BJ (cell line): ENCODE measurements at places on chromosomes 7 and 10. TPM values are rescaled to one million over a fixed set of nuclear protein-coding genes. Genes with fewer than 3 reads are reported as not detected.

COL28A1 gene
- polyA plus RNA-seq, result 0.04 and 0.11 TPM in 2 replicates

HHEX gene
- 2.6 and 3.4 TPM in 2 replicates for polyA plus RNA-seq

DNA sequence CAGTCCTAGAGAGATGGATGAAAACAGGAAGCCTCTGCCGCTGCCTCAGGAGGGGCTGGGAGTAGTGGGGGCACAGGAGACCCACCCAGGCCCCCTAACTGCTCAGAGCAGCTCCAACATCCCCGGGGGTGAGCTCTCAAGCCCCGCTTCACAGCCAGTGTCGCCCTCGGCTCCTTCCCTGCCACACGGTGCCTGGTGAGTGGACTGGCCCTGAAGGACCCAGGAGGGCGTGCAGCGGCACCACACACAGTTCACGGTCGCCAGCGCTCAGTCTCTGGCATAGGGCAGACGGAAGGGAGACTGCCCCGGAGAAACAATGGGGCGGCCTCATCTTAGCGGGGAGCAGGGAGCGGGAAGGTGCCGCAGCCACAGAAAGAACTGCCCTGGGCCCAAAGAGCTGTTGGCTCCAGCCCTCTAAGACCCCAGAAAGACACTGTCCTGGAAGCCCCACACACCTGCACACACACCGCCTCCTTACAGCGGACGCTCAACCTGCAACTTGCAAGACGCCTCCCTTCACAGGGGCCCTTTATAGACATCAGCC is 1.2 kb downstream of the CLDN15 start:
- no peak for DNase-seq

DNA sequence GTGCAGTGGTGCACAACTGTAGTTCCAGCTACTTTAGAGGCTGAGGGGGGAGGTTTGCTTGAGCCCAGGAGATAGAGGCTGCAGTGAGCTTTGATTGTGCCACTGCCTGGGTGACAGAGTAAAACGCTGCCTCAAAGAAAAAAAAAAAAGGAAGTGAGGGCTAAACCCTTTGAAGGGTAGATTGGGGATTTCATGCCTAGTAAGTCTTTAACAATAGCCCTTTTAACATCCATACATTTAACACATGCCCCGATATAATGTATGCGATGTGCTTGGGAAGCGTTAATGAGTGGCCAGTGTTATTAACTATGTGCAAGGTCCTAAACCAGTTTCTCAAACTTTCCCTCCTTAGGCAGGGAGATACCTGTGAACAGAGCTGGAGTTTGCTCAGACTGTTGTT is 229.2 kb upstream of the HPS1 start:
- no peak for DNase-seq

DNA sequence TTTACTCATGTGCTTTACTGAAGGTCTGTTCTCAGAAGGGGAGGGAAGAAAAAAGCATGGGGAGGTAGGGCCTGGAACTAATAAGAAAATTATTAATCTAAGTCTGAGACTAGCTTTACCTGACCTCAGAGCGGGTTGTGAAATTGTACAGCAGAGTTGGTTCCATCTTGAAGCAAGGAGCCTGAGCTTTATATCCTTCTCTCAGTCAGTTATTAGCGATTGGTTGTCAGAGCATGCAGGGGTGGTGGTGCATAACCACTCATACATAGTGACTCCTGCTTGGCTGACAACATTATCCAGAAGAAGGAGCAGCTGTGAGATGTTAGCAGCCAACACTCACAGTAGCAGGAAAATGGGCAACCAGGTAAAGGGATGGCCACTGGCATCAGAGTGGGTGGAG is 976.3 kb upstream of the LRRTM3 start:
- no peak for DNase-seq

DNA sequence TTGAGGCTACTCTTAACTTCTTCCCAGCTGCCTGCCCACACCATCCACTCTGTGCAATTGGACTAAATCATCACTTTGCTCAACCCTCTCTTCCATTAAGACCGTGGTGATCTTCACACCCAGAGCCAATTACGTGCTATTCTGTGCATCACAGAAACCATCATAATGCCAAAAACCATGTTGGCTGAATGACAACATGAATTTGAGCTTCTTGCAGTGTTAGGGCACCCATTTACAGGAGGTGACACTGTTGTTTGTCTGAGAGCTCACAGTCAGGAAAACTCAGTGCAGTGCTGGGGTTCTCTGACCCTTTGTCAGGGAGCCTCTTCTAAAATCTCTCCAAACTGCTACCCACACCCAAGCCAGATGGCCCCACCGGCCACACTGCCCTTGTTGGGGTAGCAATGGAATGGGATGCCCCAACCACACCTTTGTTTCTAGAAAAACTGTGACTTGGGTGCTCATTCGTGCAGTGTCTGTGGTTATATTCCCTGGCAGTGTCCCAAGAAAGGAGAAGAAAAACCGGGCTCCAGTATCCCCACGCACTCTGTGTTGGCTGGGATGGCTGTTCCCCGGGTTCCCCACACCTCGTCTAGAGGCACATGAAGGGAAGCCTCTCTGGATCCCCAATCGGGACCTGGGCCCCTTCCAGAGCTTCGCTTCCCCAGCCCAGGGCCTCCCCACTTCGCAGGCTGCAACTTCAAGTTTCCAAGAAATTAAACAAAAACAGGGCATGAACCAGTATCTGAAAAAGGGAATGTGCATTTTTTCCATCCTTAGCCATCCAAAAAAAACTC is 2.0 kb upstream of the TNS3 start:
- DNase-seq, result no peak

- no peak for DNase-seq
Measured at GRCh38 chr10:69662173-69662877, 32.3 kb downstream of the FAM241B start.

DNA sequence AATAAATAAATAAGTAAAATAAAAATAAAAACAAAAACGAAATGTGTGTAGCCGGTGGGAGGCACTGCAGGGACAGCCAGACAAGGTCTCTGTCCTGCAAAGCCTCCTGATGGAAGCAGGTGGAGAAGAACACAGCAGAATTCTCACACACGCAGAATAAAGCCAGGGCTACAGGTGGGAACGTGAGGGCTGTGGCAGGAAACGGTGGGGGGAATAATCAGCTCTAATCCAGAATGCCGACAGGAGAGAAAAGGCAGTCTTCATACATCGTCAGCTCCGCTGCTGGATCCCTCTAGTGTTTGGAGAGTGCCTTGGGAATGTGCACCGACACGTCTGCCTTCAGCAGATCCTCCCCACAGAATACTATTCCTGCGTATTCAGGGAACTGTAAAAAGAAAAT is 6.8 kb upstream of the SNX8 start:
- no peak for DNase-seq
